ENCODE measurements at places on chromosomes 5 and 9.

DNA sequence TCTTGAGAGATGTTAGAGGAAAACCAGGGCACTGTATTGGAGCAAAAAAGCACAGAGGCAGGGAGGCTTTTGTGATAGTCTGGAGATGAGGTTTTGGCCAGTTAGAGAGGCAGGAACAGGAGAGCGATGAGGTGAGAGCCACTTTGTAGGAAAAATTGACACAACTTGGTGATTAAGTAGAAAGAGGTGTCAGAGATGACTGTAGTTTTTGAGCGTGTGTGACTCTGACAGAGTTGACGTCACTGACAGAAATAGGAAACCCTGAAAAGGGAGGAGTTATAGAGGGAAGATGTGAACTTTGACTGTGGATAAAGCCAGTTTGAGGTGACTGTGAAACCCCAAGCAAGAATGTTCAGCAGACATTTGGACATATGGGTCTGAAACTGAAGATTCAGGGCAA lies 15.7 kb downstream of the NFX1 start:
- no peak overlapping the region for H3K27ac ChIP-seq
- H3K4me1 ChIP-seq, result no peaks in the 10 kb centered on the region
- H3K4me3 ChIP-seq, result no peak overlapping the region
- peaks cover 86% of the 10 kb centered on the region for H3K36me3 ChIP-seq
- no peak for DNase-seq

DNA sequence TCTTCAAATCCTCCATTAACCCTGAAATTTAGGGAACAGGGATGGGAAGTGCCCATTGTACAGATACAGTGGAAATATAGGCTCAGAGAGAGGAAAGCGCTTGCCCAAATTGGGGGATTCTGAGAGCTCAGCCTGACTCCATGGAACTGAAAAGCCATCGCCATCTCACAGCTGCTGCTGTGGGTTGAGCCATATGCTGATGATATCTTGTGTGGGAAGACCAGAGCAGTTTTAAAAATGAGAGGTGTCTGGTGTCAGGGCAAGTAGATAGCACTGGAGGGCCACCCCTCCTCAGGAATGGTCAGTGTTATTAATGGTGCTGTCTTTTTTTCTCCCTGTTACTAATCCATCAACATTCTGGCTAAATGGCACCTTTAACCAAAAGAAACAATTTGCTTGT lies 50.9 kb upstream of the C5orf58 start:
- no peak for DNase-seq
- no peaks in the 10 kb centered on the region for H3K4me1 ChIP-seq
- no peaks in the 10 kb centered on the region for H3K27me3 ChIP-seq
- no peak overlapping the region for H3K4me3 ChIP-seq

DNA sequence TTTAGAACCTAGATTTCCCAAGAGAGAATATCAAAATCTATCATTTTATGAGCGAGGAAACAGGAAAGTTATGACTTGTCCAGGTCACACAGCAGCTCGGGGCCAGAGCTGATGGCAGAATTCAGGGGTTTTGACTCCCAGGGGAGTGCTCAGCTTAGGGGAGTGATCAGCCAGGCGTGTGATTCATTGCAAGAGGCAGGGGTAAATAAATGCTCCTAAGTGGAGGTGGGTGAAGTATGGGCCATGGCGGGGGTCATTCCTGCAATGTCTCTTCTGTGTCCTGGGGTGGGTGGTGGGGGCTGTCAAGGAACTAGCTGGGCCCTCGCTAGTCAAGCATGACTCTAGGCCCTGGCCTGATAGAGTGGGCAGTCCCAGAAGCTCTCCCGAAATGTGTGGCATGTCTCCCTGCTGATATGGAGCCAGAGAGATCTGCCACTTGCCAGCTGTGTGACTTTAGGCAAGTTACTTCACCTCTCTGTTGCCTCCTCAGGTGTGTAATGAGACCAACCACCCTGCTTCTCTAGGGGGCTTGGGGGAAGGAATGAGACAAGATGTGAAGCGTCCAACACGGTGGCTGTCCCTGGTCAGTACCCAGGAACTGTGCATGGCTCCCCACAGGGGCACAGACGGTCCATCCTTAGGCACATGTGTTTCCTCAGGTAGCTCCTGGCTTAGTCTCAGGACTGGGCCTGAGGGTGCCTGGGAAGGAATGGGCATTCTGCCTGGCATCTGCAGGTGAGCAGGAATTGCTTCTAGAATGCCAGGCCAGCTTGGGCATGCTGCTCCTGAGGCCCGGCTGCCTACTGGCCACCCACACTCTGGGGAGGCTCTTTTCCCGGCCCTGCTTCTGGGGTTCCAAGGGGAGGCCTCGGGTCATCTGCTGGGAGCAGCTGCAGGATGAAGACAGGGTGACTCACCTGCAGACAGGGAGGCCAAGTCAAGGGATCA lies 36.5 kb upstream of the SH3PXD2B start:
- no peaks in the 10 kb centered on the region for H3K27me3 ChIP-seq
- no peaks in the 10 kb centered on the region for H3K36me3 ChIP-seq
- no peaks in the 10 kb centered on the region for H3K4me1 ChIP-seq
- H3K4me3 ChIP-seq, result no peak overlapping the region
- no peak for DNase-seq

DNA sequence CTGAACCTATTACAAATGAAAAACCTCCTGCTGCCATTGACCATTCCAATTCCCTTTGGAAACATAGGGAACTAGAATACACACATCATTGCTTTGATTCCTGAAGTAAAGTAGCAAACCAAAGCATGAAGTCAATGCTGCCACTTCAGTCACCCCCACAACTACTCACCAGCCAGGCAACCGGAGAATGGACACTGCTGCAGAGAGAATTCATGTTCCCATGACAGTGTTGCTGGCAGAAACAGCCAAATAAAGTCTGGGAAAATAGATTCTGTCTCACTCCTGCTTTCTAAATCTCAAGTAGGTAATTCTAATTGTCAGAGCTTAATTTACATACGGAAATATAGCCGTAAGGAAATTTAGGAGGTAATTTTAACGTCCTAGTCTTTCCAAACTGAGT lies 162.9 kb upstream of the PLPPR1 start:
- no peaks in the 10 kb centered on the region for H3K4me1 ChIP-seq
- no peaks in the 10 kb centered on the region for H3K36me3 ChIP-seq
- no peak overlapping the region for H3K27ac ChIP-seq
- no peaks in the 10 kb centered on the region for H3K27me3 ChIP-seq
- H3K4me3 ChIP-seq, result no peak overlapping the region

- H3K36me3 ChIP-seq, result peaks cover 54% of the 10 kb centered on the region
- peak overlapping the region; percentile 100 for H3K27ac ChIP-seq
- no peak for DNase-seq
- H3K4me1 ChIP-seq, result peaks cover 38% of the 10 kb centered on the region
- H3K4me3 ChIP-seq, result peak overlapping the region; percentile 1
- H3K27me3 ChIP-seq, result no peaks in the 10 kb centered on the region
These were observed 6.9 kb upstream of the TPM2 start for GRCh38 chr9:35696520-35697215.

DNA sequence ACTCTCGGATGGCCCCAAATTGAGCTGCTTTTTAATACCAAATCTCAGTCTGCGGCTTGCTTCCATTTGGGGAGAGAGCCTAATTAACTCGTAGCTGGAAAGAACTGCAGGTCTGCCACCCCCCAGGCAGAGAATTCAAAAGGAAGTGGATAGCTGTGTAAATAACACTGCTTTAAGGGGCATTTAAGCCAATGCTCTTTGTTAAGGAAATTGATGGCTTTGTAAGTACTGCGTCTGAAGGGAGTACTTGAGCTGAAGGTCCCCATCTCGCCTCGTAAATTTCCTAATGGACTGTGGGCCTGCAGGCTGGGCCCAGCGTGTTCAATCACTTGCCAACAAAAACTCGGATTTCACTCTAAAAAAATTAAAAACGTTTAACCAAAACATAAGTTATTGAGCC lies 132.7 kb downstream of the PAPPA start:
- H3K4me1 ChIP-seq, result peaks cover 7% of the 10 kb centered on the region
- no peak overlapping the region for H3K27ac ChIP-seq
- DNase-seq, result no peak

- DNase-seq, result no peak
- no peaks in the 10 kb centered on the region for H3K27me3 ChIP-seq
- peaks cover 45% of the 10 kb centered on the region for H3K4me1 ChIP-seq
- H3K27ac ChIP-seq, result peak overlapping the region; percentile 91
- H3K36me3 ChIP-seq, result no peaks in the 10 kb centered on the region
These were observed 966 bp downstream of the SNX2 start for GRCh38 chr5:122775550-122776542.

- H3K27me3 ChIP-seq, result no peaks in the 10 kb centered on the region
- H3K4me1 ChIP-seq, result no peaks in the 10 kb centered on the region
- H3K4me3 ChIP-seq, result peak overlapping the region; percentile 1
- no peak for DNase-seq
These were observed 1467.1 kb downstream of the FOXD4L5 start for GRCh38 chr9:63817622-63818518.

GRCh38 chr5:55680353-55680752 lies 31.8 kb downstream of the SLC38A9 start:
- no peak for DNase-seq
- no peaks in the 10 kb centered on the region for H3K36me3 ChIP-seq
- no peaks in the 10 kb centered on the region for H3K27me3 ChIP-seq
- H3K4me3 ChIP-seq, result no peak overlapping the region
- H3K27ac ChIP-seq, result no peak overlapping the region

DNA sequence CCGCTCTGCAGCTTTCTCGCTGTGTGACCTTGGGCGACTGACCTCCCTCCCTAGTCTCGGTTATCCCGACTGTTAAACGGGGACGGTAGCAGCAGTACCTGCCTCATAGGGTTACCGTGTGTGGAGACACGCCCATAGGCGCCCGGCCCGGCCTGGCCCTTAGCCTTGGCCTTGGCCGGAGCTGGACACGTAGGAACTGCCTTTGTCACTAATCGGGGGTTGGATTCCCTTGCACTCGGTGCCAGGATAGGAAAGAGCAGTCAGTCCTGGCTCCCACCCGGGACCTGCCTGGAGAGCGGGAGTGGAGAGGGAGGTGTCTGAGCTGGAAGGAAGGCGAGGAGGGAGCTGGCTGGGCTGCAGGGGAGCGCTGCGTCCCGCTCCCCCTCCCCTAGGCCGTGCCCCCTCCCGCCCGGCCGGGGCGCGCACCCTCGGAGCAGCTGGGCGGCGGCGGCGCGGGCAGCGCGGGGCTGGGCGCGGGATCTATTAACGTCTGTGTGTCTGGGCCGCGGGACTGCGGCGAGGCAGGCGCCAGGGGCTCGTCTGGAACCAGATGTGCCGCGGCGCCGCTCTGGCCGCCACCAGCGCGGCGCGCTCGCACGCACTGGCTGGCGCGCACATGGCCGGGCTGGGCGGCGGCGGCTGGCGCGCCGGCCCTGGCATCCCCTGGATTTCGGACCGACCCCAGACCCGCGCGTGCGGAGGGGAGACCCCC lies 31.7 kb downstream of the PRRX2 start:
- peak overlapping the region; percentile 97 for H3K27ac ChIP-seq
- H3K4me1 ChIP-seq, result peaks cover 71% of the 10 kb centered on the region
- peak overlapping the region; percentile 65 for H3K4me3 ChIP-seq
- peak; percentile 75 for DNase-seq
- H3K36me3 ChIP-seq, result no peaks in the 10 kb centered on the region
- H3K27me3 ChIP-seq, result no peaks in the 10 kb centered on the region

GRCh38 chr5:15757103-15757502 lies 257.1 kb downstream of the FBXL7 start:
- no peak for DNase-seq
- no peaks in the 10 kb centered on the region for H3K36me3 ChIP-seq
- H3K4me3 ChIP-seq, result no peak overlapping the region
- H3K27me3 ChIP-seq, result no peaks in the 10 kb centered on the region
- H3K27ac ChIP-seq, result no peak overlapping the region

DNA sequence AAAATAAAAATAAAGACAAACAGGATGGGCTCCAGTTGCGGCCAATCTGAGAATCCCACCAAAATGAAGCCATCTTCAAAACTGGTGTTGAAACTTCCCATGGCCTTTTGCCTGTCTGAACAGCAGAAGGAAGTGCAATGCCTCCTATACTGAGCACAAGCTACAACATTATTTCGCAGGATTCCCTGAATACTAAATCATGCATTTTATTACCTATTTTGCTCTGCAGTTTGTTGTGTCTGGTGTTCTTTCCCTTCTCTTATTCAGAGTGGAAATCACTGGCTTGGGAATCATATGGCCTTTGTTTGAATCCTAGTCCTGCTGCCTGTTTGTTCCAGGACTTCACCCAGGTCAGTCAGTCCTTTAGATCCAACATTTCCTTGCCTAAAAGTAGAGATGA lies at the start of gene OR2Y1:
OR2Y1 (minus strand) TSS at position 101 of the 400 bp plus-strand sequence; CDS start at position 101, 0 bp downstream.
- no peak within 1 kb of the TSS for H3K4me3 ChIP-seq
- no peak for DNase-seq
- no peak within 1 kb of the TSS for H3K27ac ChIP-seq

DNA sequence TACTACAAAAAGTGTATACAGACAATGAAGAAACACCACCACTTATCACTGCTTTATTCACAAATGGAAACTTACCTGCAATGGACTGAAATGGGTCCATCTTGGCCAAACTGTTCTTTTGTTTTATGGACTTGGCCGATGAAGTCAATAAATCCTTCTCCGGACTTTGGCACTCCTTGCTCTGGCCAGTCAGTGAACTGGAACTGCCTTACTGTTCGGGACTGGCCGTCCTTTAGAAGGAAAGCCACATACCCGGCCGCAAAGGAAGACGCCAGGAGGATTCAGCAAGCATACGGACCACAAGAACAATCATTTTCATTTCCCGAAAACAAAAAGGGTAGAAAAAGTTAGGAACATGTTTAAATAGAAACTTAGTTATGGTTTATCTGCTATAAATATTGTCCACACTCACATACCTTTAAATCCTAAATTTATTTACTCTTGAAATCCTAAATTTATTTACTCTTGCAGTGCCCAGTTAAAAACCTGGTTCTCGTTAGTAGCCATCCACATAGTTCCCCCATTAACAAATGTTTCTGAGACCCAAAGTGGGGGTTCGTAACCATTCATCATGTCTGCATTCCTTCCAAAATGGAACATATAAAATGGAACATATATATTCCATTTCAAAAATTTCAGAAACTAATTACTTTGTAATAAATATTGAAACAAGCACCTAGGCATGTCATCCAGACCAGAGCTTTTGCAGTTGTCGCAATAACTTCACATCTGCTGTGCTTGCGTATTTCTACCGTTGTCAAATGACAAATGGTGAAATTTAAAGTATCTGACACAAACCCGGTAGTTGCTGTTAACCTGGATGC lies 532.1 kb upstream of the DMAC1 start:
- no peak overlapping the region for H3K27ac ChIP-seq
- H3K4me3 ChIP-seq, result no peak overlapping the region
- no peak for DNase-seq
- no peaks in the 10 kb centered on the region for H3K27me3 ChIP-seq
- no peaks in the 10 kb centered on the region for H3K36me3 ChIP-seq
- no peaks in the 10 kb centered on the region for H3K4me1 ChIP-seq

DNA sequence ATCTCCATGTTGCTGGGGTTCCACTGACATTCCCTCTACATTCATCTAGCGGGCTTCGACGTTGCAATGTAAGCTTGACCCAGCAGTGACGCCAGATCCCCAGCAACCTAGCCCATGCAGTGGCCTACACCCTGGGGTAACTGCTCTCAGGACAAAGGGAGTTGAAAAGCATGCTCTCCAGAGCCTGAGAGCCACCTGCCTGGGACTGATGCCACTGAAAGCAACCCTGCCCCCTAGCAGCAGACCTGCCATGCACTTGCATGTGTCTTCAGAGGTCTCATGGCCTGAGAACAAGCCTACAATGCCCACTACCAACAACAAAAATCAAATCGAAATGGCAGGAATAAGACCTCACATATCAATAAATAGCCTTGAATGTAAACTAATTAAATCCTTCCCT lies 330.3 kb downstream of the TRIM36 start:
- no peak for DNase-seq
- no peak overlapping the region for H3K4me3 ChIP-seq
- H3K27me3 ChIP-seq, result no peaks in the 10 kb centered on the region
- H3K36me3 ChIP-seq, result no peaks in the 10 kb centered on the region
